ENCODE measurements at places on chromosomes 16 and 17.

DNA sequence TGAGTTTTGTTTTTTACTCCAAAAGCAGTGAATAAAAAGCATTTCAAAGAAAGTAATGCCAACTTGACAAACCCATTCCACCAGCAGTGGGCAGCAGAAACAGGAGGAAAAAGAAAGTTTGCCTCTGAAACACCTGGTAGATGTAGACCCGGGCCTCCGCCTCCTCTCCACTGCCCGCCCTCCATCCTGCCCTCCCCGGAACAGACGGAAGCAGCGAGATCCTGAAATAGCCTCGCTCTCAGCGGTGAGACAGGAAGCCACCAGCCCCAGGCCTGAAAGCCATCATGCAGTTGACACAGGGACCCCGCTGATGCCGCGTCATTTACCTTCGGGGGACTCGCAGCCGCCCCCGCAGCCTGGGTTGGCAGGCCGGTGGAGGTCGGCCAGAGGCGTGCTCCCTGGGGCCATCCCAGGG lies 67.8 kb downstream of the C16orf78 start:
- DNase-seq: no peak

GRCh38 chr17:72457712-72458111 lies 336.9 kb downstream of the SOX9 start:
- no peak for DNase-seq

DNA sequence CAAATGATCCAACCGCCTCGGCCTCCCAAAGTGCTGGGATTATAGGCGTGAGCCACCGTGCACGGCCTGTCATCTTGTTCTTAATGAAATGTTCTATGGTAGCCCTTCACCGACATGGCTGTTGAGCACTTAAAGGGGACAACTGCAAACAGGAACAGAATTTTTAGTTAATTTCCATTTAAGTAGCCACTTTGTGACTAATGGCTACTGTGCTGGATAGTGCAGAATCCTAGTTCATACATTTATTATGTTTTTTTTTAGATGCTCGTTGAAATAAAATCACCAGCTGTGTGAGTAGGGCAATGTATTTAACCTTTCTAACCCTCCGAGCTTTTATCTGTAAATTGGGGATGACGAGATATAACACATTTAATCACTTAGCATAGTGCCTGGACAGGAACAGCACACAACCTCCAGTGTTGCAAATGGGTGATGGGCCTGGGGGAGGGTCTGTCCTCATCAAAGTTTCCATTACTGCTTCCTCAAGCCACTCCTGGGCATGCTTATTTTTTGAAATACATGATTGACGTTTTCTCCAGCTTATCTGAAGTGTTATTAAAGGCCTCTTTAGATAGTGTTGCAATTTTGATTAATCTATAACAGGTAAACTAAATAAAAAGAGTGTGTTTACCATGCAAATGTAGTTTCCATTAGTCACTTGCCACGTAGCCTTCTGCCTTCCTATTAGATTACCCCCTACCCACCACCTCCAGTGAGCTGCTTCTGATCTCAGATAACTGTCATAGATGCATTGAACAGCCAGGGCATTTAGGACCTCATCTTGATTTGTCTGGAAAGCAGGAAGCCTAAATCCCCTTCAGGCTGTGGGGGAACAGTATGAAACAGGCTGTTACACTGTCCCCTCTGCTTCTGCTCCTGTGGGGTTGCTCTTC lies 42.5 kb upstream of the TANC2 start:
- no peak for DNase-seq

DNA sequence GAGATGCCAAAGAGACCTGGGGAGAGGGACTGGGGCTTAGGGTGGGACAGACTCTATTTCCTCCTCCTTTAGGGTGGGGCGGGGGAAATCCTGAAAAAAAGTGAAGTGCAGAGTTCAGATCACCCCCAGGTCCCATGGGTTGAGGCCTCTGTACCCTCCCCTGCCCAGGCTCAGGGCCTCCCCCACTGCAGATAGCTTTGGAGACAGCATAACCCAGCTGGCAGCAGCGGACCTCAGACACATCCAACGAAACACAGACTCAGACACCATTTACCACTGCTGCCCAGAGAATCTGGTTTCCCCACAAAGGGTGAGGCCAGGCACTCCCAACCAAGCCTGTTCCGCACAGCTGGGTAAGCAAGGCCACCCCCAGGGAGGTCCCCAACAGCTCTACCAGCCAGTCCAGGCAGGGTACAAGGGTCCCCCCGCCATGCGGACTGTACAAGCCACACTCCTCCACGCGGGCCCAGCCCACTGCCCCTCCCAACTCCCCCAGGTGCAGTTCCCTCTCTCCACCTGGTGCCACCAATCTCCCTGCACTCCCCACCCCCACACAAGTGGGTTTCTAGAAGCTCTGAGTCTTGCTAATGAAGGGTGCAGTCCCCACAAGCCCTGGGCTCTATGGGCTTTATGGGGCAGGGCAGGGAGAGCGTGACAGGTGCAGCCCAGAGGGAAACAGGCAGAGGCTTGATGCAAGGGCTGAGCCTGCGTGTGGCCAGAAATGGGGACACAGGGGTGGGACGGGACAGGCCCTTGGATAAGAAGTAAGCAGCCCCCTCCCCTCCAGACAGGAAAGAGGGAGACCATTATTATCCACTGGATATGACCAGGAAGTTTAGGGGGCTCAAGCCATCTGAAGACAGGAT lies 8.9 kb downstream of the RHBDF2 start:
- no peak for DNase-seq

DNA sequence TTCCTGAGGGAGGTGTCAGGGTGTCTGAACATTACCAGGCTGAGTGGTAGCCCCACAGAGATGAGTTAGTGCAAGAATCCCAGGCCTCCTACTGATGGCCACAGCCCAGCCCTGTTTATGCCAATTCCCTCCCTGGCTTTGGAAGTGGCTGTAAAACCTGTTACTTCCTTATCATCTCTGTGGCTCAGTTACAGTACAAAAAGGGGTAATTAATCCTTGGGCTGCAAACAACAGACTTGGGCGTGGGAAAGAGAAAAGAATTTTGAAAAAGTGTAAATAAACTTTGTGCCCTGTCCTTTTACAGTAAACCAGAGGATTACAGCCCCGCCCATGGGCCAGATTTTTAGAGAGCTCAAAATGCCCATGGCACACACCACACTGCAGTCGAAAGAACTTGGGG lies 73.1 kb upstream of the AXIN2 start:
- no peak for DNase-seq

- peak; percentile 65 for DNase-seq
Observed at GRCh38 chr16:50742576-50743200, 802 bp downstream of the CYLD start.

DNA sequence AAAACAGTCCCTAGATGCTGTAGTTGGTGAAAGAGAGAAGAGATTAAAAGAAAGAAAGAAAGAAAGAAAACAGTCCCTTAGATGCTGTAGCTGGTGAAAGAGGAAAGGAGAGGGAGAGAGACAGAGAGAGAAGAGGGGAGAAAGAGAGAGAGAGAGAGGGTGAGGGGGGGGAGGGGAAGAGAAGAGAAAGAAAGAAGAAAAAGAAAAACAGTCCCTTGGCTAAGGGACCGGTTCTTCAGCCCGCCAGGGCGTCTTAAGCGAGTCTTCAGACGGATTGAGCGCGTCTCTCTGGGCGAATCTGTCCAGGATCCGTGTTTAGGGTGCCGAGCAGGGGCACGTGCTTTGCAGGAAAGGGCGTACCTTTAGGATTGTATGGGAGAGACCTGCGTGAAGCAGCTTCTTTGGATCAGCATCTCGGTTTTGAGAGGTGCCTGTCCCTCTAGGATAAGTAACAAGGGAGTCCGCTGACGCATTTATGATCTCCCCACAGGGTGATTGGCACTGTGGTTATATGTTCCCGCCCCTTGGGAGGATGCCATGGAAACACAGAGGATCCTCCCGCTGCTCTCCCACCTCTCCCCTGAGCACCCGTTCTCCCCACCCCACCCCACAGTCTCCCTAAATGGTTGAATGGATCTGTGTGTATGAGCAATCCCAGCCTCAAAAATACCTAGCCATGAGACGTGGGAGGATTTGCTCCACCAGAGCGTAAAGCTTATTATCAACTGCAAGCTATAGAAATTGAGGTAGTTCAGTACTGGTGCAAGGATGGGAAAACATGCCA lies 16.7 kb downstream of the GNGT2 start:
- peak; percentile 99 for DNase-seq

DNA sequence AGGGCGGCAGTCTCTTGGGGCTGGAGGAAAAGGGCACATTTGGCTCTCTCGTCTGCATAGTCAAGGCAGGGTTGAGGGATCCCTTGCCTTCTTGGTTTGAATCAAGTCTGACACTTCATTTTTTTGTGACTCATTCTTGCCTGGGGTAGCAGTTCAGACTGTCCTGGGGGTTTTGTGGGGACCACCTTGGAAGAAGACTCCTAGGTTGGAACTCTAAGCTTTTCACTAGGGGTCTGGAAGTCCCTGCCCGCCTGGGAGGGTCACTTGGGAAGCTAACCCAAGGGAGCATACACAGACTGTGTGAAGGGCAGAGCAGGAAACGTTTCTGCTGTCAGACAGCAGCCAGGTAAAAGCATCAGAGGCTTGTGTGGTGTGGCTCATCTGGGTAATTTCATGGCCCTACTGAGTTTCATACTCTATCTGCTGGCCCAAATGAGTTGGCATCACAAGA lies 11.3 kb downstream of the YPEL2 start:
- no peak for DNase-seq

DNA sequence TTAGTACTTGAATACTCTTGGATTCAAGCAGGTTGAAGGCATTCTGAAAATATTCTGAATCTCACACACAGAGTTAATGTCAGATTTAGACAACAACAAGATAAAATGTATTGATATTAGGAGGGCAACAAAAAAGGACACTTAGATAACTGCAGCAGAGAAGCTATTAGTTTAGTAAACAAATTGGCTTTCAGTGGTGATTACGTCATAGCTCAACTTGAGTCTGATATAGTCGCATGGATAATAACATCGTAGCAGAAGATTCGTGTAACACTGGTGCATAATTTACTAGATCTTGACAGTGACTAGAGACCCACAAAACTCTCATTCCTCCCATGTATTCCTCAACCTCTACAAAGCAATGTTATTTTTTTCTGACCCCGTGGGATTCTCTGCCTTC lies 268.3 kb downstream of the KCNJ2 start:
- no peak for DNase-seq

DNA sequence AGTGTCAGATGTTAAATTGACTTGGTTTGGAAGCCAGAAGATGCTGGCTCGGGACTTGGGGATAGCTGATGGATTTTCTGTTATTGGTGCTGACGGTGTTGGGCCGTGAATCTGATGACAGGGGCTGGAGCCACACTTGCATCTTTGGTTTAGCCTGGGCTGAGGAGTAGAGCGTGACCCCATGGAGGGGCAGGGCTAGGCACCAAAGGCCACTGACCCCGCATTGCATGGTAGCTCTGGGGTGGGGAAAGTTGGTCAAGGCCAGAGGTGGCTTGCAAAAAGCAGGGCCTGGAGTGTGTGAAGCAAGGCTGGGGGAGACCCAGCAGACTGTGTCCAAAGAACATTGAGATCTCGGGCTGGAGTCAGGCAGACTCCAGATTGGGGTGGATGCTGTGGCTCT lies 25.3 kb downstream of the WSCD1 start:
- no peak for DNase-seq

GRCh38 chr16:73572135-73572828 lies 524.4 kb upstream of the ZFHX3 start:
- no peak for DNase-seq

GRCh38 chr16:5922686-5923085 lies 825.1 kb upstream of the EEF2KMT start:
- no peak for DNase-seq

GRCh38 chr17:9195411-9195810 lies 174.1 kb downstream of the NTN1 start:
- DNase-seq: no peak

GRCh38 chr17:47850373-47850691 lies 631 bp downstream of the SP6 start:
- DNase-seq: no peak

DNA sequence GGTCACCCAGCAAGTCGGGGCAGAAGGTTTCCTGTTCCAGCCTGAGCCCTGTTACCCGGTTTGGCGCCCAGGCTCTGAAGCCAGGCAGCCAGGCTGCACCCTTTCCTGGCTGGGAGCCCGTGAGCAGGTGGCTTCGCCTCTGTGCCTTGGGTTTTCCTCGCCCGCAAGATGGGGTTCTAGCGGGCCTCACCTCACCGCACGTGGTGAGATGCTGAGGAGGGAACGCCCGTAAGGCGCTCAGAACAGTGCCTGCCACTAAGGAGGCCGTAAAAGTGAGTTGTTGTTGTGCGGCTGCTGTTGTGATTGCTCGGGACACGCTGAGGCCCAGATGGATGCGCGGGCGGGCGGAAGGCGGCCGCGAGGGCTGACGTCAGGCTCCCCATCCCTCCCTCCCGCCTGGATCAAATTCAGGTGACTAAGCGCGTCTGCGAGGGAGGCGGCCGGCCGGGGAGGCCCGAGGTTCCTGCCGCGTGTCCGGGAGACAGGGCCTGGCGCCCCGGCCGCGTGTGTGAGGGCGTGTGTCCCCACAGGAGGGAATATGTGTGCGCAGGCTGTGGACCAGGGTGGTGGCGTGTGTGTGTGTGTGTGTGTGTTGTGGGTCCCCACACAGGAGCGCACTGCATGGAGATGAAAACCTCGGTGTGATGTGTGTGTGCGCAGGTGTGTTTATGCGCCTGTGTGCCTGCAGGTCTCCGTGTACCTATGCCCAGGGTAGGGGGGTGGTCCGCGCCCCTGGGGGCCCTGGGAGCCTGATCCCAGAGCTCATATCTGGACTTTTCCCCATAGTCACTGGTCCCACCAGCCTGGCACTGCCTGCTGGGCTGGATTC lies 4.3 kb downstream of the CAMKK1 start:
- DNase-seq: peak; percentile 91

- DNase-seq: no peak
Observed at GRCh38 chr17:5753421-5753820, 169.1 kb upstream of the NLRP1 start.

DNA sequence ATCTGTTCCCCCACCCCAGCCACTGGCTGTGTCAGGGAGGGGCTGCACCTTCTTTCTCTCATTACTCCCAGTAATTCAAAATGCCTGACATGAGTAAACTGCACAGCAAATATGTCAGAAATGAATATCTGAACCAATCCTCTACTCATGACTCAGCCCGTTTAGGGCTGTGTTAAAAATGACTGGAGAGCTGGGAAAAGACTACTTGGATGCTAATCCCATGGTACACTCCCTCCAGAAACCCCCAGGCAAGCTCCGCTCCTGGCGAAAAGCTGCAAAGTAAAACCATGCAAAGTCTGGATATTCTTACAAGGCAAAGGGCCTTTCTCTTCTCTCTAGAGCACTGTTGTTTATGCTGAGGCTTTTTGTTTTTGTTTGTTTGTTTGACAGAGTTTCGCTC lies 448.1 kb upstream of the DYNLRB2 start:
- no peak for DNase-seq

DNA sequence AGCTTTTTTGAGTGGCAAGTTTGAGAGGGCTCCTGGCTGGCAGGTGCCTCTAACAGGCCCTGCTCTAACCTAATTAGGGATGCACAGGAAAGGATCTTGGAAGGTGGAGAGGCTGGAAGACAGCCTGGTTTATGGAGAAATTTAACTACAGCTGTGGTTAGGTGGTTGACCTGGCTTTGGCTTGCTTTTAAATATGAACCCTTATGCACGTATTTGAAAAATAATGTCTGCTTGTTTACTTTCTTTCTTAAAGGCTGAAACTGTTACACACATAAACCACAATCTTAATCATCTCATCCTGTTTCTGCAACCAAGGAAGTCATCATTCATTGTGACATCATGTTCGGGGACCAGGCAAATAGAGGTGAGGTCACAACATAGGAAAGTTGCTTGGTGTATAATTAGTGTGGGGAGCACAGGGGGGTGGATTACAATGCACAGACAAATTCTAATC lies 23.1 kb upstream of the DHRS13 start:
- no peak for DNase-seq
